ENCODE measurements at places on chromosomes 12 and 14.
A peak's percentile ranks its signal among the peaks of the same experiment; 100 is the strongest.

GRCh38 chr14:100605706-100606686, 18.8 kb upstream of the BEGAIN start:
- no peak for DNase-seq

- no peak for DNase-seq
Measured at GRCh38 chr12:93166541-93167307, 211.0 kb upstream of the NUDT4 start.

- DNase-seq = peak; percentile 52
Measured at GRCh38 chr12:113103756-113104450, 31.7 kb downstream of the RASAL1 start.

- no peak for DNase-seq
Measured at GRCh38 chr14:52251724-52252123, 15.8 kb upstream of the PTGDR start.

GRCh38 chr12:82326905-82327503, 31.2 kb downstream of the CCDC59 start:
- no peak for DNase-seq

DNA sequence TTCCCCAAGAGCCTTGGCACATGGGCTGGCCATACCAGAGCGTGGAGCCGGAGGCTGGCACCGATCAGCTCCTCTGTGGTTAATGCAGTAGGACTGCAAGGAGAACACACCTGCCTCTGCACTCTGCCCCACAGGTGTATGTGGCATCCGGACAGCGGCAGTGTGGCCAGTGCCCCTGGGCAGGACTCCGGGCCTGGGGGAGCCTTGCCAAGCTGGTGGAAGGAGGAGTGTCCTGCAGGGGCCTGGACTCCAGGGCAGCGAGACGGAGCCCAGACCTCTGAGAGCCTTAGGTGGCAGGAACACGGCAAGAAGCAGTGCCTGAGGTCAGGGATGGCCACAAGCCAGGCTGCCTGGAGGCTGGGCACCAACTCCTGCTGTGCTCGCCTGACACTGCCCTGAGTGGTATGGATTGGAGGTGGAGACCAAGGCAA, 5.3 kb upstream of the BEGAIN start:
- DNase-seq = no peak
